Effector CD8-positive, alpha-beta T cell (primary cell): ENCODE measurements at places on chromosomes 13 and 19.

DNA sequence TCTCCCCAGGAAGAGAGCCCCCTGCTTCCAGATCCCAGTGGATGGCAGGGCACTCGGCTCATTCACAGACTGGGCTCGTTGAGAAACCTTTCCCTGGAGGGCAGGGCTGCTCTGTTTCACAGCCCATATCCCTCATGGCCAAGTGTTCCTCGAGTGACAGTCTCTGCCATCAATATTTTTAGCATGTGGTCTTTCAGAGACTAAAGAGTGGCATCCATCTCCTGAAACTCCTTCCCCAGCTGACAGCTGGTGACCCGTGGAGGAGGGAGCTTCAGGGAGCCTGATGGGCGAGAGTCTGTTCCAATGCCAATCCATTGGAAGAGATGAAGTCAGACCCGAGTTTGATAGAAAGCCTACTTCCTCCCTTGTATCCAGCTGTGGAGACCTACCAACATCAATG is 30.7 kb upstream of the ALOX5AP start:
- no peak for DNase-seq

GRCh38 chr13:97263160-97263559 is 41.0 kb downstream of the MBNL2 start:
- no peak for DNase-seq

DNA sequence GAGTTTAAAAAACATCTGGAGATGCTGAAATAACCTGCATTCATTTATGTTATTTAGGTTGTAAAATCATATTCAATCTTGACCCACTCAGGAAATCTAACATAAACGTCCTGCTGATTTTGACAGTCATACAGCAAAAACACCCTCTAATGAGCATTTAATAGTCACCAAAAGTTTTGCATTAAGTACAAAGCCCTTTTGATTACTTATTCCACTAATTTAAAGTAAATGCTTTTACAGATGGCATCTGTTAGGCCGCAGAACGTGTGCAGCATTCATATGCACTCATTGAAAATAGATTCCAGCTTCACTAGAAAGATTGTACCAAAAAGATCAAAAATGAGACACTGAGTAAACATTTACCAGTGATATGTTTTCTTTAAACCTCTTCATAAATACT is 1295.1 kb downstream of the EFNB2 start:
- DNase-seq, result no peak

DNA sequence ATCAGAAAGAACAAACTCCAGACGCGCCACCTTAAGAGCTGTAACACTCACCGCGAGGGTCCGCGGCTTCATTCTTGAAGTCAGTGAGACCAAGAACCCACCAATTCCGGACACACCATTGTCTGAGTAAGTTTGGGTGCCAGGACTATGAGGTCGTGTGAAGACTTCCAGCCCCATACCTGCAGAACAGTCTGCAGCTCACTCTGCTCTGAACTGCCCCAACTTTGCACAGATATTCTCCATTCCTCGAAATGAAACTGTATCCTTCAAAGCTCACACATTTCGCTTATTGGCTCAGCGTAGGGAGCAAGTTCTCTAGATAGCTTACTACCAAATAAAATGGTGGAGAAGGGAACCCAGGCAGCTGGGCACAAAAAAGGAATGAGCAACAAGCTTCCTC is 2.6 kb upstream of the CYP4F2 start:
- no peak for DNase-seq

DNA sequence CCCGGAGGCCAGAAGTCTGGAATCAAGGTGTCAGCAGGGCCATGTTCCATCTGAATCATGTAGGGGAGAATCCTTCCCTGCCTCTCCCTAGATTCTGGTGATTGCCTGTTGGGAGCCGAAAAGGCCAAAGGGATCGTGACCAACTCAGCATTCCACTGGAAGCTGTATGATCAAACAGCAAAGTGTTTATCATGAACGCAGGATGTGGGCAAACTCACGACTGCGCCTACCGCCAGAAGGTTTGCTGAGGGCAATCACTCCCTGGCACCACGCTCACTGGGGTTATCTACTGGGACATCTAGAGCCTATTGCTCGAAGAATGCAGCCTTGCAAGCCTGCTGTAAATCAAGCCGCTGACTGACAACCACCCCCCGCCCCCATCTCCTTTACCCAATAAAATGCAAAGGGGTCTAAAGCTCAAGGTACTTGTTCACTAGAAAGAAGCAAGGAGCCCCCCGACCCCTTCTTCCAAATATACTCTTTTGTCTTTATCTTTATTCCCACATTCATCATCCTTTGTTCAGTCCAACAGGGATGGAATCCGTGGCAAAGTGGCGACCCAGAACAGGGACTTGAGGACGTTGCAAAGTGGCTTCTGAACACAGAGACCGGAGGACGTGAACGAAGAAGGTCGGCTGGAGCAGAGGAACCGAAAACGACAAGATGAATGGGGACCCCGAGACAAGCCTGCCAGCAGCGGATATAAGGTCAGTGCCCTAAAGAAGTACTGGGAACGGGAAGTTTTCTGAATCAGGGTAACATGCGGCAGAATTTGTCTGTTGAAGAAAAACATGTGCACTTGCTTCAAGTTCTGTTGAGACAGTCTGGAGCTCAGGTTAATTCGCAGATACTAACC is 16.8 kb downstream of the CLEC4M start:
- DNase-seq, result no peak

DNA sequence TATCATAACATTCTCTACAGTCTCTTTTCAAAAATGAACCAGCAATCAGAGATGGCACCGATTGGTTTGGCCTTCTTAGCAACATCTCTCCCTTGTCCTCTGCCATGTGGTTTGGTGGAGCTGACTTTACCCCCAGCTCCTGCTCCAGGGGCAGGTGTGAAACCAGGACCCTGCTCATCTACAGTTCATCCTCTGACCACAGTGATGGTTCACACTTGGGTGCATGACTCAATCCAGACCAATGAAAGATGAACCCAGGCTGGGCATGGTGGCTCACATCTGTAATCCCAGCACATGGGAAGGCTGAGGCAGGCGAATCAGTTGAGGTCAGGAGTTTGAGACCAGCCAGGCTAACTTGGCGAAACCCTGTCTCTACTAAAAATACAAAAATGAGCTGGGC is 33.6 kb upstream of the FFAR2 start:
- no peak for DNase-seq

GRCh38 chr19:6458695-6459261 is 814 bp downstream of the SLC25A23 start:
- DNase-seq, result no peak

- no peak for DNase-seq
Observed at GRCh38 chr13:46831588-46832194, 34.7 kb upstream of the ESD start.

DNA sequence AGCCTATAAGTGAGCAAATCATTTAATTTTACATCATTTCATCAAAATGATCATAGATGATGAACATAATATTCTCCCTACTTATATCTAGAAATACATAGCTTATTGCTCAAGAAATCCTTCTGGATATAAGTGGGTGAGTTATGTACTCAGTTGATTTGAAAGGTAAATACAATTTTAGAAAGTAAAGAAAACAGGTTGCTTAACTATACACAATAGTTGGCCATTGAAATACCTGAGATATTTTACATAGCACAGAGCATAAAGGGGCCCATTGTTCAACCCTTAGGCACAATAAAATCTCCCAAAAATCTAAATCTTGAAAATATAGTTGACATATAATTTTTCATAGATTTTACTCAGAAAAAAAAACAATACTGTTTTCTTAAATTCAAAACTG is 782.0 kb upstream of the KLHL1 start:
- no peak for DNase-seq

DNA sequence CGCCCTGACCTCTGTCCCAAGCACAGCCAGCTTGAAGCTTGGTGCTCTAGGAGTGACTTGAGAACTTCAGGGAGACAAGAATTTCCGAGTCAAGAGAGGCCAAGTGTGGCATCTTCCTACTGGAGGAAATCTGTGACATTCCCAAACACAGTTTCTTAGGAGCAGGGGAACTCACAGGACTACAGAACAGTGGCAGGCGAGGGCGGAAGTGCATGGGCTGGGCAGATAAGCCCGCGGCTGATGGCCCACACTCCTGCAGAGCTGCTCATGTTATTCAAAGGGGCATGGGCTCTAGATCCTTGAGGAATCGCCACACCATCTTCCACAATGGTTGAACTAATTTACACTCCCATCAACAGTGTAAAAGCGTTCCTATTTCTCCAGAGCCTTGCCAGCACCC is 168.8 kb downstream of the KATNAL1 start:
- no peak for DNase-seq

- no peak for DNase-seq
Observed at GRCh38 chr19:17872251-17873001, 681 bp downstream of the SLC5A5 start.

DNA sequence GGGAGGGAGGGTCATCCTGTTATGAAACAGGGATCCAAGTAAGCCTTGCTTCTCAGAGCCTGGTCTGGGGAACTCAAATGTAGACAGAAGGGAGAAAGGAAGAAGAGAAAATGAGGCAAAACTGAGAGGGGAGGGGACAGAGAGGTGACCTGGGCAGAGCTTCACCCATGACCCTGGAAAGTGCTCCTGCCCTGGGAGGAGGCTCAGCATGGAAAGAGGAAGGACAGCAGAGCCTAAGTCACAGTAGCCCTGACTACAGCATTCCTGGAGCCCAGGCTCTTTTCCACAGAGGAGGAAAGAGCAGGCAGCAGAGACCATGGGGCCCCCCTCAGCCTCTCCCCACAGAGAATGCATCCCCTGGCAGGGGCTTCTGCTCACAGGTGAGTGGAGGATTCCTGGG is at the start of gene CEACAM3:
Gene CEACAM3, plus strand, starts transcription at position 226 of the 400 bp plus-strand sequence. Its CDS starts 91 bp downstream, at position 317.
- no peak for DNase-seq
